ENCODE measurements at places on chromosomes 5 and 9. TPM values are rescaled to one million over a fixed set of nuclear protein-coding genes. Genes with fewer than 3 reads are reported as not detected.

ENTPD2 gene
- total RNA-seq = not detected

DNA sequence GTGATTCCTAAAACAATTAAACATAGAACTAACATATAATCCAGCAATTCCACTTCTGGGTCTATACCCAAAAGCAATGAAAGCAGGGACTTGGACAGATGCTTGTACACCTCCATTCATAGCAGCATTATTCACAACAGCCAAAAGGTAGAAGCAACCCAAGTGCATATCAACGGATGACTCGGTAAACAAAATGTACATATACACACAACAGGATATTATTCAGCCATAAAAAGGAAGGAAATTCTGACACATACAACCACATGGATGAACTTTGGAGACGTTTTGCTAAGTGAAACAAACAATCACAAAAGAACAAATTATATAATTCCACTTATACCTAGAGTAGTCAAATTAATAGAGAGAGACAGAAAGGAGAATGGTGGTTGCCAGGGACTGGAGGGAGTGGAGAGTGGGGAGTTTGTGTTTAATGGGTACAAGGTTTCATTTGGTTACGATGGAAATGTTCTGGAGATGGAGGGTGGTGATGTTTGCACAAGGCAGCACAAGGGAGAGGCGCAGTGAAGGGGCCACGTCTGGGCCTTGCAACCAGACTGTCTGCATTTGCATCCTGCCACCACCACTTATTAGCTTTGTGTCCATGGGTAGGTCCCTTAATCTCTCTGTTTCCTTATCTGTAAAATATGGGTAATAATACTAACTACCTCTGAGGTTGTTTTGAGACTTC lies 36.3 kb upstream of the RLN1 start:
- DNase-seq = no peak
- peaks cover 15% of the 10 kb centered on the region for H3K36me3 ChIP-seq
- no peak overlapping the region for H3K4me3 ChIP-seq
- no peaks in the 10 kb centered on the region for H3K27me3 ChIP-seq
- peak overlapping the region; percentile 84 for H3K27ac ChIP-seq
- peaks cover 32% of the 10 kb centered on the region for H3K4me1 ChIP-seq

GRCh38 chr9:100170556-100170955 lies 71.5 kb downstream of the INVS start:
- no peaks in the 10 kb centered on the region for H3K4me1 ChIP-seq
- no peak for DNase-seq
- H3K36me3 ChIP-seq = peaks cover 11% of the 10 kb centered on the region
- no peak overlapping the region for H3K27ac ChIP-seq
- no peaks in the 10 kb centered on the region for H3K27me3 ChIP-seq

DNA sequence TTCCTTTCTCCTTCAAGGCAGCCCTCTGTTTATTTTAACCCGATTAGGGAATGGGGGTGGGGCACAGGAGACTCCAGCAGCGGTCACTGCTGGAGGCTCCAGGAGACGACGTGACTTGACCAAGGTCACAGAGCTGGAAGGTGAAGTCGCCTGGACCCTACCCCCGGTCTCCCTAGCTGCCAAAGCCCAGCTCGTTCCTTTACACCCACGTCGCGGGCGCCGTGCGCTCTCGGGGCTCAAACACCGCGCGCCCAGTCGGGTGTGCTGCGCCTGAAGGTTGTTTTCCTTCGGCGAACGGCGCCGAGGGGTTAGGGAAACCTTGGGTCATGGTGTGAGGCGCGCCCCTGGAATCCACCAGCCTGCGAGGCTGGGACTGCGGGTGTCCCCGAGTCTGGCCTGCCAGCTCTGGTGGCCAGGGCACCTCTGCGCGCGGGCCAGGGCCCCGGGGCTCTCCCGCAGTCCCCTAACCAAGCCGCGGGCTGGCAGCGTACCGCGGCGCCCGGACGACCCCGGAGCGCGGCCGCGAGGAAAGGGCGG lies 747 bp upstream of the UNC5A start:
- H3K36me3 ChIP-seq = no peaks in the 10 kb centered on the region
- H3K27me3 ChIP-seq = peaks cover 53% of the 10 kb centered on the region
- peaks cover 11% of the 10 kb centered on the region for H3K4me1 ChIP-seq
- peak overlapping the region; percentile 29 for H3K4me3 ChIP-seq
- H3K27ac ChIP-seq = no peak overlapping the region

- no peak overlapping the region for H3K27ac ChIP-seq
- no peaks in the 10 kb centered on the region for H3K36me3 ChIP-seq
- no peak for DNase-seq
- H3K27me3 ChIP-seq = peaks cover 16% of the 10 kb centered on the region
- H3K4me3 ChIP-seq = no peak overlapping the region
These were observed 95.8 kb downstream of the ANKRD18B start for GRCh38 chr9:33619666-33620404.

DNA sequence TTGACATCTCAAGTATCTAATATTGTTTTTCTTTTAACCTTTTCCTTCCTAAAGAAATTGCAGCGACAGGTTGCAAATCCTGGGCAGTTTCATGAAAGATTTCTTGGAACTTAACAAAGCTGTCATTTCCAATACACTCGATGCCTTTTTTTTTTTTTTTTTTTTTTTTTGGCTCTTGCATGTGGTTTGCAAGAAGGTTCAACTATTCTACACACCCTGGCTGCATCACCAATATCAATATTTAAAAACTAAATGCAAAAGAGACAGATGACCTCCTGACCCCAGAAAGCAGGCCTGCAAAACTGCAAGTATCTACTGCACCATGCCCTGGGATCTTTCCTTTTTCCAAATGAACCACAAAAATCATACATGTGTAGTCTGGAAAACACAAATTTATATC lies 4.4 kb upstream of the NFIB start:
- peaks cover 58% of the 10 kb centered on the region for H3K27me3 ChIP-seq
- DNase-seq = no peak
- H3K27ac ChIP-seq = no peak overlapping the region
- peaks cover 33% of the 10 kb centered on the region for H3K4me1 ChIP-seq

- no peak for DNase-seq
- peaks cover 26% of the 10 kb centered on the region for H3K36me3 ChIP-seq
- H3K27me3 ChIP-seq = no peaks in the 10 kb centered on the region
- H3K4me3 ChIP-seq = no peak overlapping the region
- no peak overlapping the region for H3K27ac ChIP-seq
These were observed 65.2 kb downstream of the IPO11 start for GRCh38 chr5:62477801-62478200.

DNA sequence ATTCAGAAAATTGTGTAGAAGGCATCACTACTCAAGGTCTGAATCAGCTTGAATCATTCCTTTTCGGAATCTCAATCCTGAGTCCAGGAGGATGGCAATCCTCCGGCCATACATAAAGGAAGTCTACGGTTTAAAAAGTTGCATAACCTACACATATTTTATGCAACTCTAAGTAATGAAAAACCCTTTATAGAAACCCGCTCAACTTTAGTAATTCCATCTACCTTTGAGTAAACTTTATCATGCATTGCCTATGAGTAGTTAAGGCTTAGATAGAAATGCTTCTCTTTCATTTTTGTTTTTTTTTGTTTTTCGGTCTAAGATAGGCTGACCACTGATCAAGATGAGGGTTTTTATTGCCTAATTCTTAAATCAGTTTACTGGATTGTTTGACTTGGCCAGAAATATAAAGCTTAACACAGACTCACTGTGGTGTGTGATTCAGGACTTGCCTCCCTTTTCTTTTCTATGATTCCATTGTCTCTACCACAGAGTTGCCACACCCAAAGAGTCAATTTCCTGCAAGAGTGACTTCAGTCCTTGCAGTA lies 85.0 kb downstream of the LURAP1L start:
- H3K4me1 ChIP-seq = no peaks in the 10 kb centered on the region
- no peaks in the 10 kb centered on the region for H3K36me3 ChIP-seq
- no peak overlapping the region for H3K4me3 ChIP-seq
- H3K27ac ChIP-seq = no peak overlapping the region
- DNase-seq = no peak

DNA sequence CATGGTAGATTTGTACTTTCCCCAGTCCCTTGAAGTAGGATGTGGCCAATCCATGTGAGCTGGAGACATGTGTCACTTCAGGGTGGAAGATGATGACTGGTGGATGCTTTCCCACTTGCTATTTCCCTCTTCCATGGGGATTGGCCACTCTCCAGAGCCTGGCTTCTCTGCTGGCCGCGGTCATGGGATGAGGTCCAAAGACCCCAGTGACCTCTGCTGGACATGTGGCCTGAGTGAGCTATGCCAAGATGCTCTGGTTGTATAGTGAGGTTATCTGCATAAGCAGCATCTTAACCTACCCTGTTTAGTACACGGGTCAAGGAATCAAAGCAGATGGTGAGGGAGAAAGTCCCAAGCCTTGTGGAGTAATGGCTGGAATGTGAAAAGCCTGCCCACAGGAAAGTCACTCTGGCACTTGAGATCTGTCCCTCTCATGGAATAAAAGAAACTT lies 47.1 kb downstream of the SH3PXD2B start:
- no peaks in the 10 kb centered on the region for H3K36me3 ChIP-seq
- DNase-seq = no peak
- no peak overlapping the region for H3K27ac ChIP-seq
- peaks cover 12% of the 10 kb centered on the region for H3K27me3 ChIP-seq
- H3K4me1 ChIP-seq = peaks cover 16% of the 10 kb centered on the region

FBP2 gene
- total RNA-seq = not detected

PCDHGB6 gene
- 0.12 TPM for total RNA-seq

- DNase-seq = no peak
- no peak overlapping the region for H3K27ac ChIP-seq
- H3K27me3 ChIP-seq = no peaks in the 10 kb centered on the region
- H3K4me1 ChIP-seq = no peaks in the 10 kb centered on the region
- H3K4me3 ChIP-seq = no peak overlapping the region
- H3K36me3 ChIP-seq = no peaks in the 10 kb centered on the region
These were observed 498.0 kb downstream of the NR2F1-AS1 start for GRCh38 chr5:93082981-93083380.

DNA sequence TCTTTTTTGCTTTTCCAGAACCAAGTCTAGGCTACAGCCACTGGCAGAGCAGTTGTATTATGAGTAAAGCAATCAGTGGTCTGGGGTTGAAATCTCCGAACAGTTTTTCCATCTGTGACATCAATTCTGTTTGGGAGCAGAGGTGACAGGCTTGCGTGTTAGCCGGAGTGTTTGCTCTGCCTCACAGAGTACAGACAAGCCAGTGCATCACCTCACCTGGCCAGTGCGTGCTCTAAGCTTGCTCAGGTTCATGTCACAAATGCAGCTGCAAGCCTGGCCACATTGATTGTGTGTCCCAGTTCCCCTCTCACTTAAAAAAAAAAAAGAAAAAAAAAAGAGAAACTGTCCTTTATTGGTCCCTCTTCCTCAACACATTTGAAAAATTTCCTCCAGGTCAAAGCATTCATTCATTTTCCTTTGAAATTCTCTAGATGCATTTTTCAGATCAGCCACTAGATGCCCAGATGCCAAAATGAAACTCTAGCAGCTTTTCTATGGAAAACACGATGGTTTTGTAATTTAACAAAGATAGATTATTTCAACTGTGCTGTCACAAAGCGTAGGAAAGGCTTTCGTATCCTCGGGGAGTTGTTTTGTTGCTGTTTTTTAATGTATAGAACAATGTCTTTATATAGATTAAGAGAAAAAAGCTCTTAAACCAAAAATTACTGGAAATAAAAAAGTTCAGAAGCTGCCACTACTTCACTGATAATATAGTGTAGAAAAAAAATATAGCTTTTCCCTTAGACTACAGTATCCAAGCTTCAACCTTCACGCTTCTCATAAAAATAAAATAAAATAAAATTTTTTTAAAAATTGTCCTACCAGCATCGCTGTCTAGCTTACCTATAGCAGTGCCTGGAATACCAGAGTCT lies 585.5 kb downstream of the TLE1 start:
- no peaks in the 10 kb centered on the region for H3K27me3 ChIP-seq
- no peak for DNase-seq
- no peaks in the 10 kb centered on the region for H3K4me1 ChIP-seq
- no peak overlapping the region for H3K4me3 ChIP-seq

SLC34A3 gene
- not detected for total RNA-seq

DNA sequence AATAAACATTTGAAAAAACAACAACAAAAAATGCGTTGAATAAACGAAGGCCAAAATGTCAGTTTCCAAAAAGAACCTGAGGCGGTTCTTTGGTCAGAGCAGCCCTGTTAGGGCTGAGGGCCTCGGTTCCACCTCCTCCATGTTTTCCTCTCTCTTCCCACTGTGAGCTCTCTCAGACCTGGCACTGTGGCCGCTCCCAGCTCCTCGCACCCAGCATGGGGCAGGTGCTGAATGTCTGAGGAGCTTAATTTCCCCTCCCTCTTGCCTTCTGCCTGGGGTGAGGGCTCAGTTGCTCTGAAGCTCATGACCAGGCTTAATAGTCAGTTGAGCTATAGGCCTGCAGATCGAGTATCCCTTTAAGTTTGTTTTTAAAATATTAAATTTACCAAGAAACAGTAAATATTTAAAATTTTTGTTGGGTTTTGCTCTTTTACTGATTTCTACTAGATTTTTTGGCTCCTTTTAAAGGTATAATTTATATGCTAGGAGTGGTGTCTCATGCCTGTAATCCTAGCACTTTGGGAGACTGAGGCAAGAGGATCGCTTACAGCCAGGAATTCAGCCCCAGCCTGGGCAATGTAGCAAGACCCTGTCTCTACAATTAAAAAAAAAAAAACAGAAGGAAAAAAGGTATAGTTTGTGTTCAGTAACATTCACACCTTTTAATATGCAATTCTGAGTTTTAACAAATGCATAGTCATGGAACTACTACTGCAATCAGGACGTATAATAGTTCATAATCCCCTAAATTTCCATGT lies 28.1 kb downstream of the DAPK1 start:
- H3K36me3 ChIP-seq = no peaks in the 10 kb centered on the region
- H3K27me3 ChIP-seq = peaks cover 2% of the 10 kb centered on the region
- no peaks in the 10 kb centered on the region for H3K4me1 ChIP-seq

IFNB1 gene
- 0.23 TPM for total RNA-seq

GRCh38 chr5:88997937-88998336 lies 115.0 kb upstream of the MEF2C start:
- DNase-seq = no peak
- H3K27me3 ChIP-seq = no peaks in the 10 kb centered on the region
- no peak overlapping the region for H3K27ac ChIP-seq

DNA sequence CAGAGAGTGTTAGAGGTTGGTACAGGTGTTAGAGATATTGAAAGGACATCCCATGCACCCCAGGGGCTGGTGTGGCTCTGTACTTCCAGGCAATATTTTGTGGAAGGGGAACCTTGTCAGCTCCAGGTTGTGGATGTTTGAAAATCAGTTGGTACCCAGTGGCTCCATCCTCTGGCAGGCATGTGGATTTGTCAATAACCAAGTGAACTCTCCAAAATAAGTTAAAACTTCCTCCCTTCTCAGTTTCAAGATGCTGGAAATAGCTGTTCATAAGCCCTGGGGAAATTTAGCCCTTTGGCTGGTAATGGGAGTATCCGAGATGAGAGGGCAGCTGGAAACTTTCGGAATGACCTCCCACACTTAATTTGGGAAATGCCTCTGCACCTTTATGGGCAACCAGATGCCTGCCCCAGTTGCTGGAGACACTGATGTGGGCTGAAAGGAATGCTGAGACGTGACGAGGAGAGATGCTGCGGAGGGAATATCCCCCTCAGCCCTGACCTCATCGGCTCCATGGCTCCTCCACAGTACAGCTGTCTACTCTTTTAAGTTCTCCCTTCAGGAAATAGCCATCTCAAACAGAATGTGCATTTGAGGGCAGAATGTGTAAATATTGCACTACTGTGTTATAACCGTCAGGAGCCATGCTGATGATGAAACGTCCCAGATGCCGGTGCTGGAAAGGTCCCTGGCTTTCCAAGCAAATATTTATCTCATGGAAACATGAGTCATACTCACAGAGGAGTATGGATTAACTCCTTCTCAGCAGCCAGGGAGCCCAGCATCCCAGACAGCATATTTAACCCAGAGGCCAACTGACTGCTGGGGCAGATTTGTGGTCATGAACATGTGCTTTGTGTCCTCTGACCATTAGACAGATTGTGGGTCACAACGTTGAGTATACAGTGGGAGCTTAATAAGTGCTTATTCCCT lies 29.5 kb downstream of the TGFBI start:
- no peak overlapping the region for H3K4me3 ChIP-seq
- H3K4me1 ChIP-seq = no peaks in the 10 kb centered on the region
- H3K27me3 ChIP-seq = peaks cover 3% of the 10 kb centered on the region
- no peak overlapping the region for H3K27ac ChIP-seq
